ENCODE measurements at places on chromosomes 12 and 14.

DNA sequence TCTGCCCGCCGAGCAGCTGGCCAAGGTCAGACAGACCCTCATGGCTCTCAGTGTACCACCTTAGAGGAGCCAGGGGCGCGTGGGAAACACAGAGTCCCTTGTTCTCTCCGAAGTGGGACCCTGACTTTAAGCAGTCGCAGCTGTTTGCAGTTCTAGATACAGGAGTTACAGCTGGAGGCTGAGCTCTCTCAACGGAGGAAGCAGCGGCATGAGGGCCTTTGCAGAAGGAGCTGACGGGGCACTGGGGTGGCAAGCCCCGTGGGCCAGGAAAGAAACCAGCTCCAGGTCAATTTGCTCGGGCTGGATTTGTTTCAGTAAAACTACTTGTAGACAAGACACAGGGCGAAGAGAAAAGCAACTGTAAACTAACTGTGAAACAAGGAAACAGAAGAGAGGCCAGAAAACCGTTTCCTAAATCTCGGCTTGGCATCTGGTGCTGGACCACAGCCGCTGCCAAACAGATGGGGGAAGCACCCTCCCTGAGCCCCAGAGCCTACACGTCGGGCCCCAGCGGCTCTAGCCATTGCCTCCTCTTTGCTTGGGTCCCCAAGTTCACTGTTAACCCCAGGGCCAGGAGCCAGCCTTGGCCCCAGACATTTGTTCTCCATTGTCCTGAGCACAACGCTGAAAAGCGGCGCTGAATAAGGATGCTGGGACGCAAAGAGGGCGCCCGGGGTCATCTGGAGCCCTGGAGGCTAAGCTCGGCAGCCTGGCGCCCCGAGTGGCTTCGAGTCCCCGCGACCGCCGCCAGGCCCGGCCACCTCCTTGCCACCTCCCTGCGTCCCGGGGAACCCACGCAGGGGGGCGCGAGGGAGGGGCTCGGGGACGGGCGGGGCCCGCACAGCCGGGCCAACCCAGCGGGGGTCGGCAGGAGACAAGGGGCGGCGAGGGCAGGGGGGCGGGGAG is 914 bp upstream of the PACS2 start:
- DNase-seq, result peak; percentile 48

GRCh38 chr12:105548626-105549025 is 218.1 kb downstream of the C12orf75 start:
- no peak for DNase-seq

DNA sequence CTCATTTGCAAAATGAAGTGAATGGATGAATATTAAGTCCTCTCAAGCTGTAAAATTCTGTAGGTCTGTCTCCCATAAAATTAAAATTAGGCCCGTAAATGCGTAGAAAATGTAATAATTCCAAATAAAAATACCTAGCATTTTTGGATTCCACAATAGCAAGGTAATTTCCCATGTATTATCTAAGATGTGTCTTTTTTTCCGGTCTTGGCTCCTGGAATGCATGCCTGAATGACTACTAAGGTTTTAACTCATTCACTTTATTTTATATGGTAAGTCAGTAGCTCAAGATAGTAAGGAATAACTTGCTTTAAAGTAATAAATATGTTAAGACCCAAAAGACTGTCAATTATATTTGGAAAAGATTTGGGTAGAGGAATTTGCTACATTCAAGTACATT is 11.1 kb downstream of the TXNRD1 start:
- DNase-seq, result no peak

DNA sequence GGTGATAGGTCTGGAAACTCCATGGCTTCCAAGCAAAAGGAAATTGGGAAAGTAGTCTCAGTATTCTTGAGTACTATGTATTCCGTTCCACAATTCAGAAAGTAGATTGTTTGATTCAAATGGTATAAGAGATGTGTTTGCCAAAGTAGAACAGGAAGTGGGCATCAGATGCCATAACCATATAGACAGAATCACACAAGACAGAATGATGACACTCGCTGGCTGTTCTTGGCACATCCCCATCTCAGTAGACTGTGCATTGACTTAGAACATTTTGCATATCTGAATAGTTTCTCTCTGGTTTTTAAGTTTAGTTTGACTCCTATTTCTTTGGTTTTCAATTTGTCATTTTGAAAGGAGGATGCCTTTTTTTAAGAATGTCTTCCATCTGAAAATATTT is 221.1 kb upstream of the RGS6 start:
- no peak for DNase-seq

DNA sequence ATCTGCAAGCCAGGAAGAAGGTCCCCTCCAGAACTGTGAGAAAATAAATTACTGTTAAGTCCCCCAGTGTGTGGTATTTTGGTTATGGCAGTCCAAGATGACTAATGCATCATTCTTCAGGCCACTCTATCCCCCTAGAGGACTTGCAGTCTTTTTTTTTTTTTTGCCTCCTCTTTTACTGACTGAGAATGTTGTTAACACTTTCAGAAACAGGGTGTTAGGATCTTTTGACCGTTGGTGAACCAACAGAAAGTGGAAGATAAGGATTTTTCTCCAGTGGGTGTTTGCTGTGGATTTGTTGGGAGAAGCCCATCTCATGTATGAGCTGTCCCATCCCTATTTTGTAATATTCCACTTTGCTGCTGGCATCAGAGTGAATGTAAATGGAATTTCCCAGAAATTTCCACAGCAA is 37.8 kb downstream of the MARK3 start:
- no peak for DNase-seq

DNA sequence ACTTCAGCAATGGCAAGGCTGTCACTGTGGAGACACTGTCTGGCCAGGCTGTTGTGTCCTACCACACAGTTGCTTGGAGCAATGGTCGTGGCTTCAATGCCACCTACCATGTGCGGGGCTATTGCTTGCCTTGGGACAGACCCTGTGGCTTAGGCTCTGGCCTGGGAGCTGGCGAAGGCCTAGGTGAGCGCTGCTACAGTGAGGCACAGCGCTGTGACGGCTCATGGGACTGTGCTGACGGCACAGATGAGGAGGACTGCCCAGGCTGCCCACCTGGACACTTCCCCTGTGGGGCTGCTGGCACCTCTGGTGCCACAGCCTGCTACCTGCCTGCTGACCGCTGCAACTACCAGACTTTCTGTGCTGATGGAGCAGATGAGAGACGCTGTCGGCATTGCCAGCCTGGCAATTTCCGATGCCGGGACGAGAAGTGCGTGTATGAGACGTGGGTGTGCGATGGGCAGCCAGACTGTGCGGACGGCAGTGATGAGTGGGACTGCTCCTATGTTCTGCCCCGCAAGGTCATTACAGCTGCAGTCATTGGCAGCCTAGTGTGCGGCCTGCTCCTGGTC is 4.3 kb downstream of the LRP10 start:
- DNase-seq, result no peak

DNA sequence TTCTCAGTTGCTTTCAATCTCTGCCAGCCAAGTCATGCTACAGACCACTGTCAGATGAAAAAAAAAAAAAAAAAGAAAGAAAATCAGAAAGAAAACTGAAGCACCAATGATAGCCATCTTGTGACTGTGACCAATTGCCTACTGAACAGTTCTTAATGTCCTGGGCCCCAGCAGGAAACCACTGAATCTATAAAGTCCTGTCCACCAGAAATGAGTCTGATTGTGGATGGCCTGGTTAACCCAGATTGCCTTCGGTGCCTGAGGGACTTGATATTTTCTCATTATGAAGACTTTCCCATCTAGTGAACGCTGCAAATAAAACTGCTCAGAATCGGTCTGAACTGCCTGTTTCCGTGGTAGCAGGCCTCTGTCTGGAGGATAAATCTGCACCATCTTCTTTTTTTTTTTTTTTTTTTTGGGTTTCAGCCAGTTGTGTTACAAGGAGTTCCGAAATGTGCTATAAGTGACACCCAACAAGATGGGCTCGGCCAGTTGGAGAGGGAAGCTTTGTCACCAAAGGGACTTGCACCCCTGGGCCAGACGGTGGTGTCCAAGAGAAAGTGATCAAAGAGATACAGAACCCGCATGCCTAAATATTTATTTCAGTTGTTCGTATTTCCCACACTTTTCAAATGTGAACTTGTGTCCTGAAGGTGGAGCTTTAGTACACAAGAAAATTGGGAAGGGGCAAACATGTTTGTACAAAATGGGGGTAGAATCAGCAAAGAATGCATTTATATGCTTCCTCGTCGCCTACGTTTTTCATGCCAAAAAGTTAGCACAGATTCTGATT is 3.0 kb upstream of the PLXNC1 start:
- peak; percentile 52 for DNase-seq

DNA sequence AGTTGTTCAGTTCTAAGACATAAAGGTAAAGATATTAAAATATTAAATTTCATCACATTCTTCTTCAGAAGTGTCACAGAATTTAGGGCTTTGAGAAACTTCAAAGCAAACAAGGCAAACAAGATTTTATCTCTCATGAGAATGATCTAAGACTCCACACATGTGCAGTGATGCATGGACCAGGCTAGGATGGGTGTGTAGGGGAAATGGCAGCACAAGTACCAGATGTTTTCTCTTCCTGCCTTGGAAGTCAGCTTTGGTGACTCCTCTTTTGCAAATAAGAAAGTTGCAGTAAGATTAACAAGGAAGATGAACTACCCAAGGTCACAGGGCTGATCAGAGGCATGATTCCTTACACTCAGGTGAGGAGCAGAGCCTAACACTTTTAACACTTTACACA is 163.8 kb upstream of the LMNTD1 start:
- peak; percentile 91 for DNase-seq

DNA sequence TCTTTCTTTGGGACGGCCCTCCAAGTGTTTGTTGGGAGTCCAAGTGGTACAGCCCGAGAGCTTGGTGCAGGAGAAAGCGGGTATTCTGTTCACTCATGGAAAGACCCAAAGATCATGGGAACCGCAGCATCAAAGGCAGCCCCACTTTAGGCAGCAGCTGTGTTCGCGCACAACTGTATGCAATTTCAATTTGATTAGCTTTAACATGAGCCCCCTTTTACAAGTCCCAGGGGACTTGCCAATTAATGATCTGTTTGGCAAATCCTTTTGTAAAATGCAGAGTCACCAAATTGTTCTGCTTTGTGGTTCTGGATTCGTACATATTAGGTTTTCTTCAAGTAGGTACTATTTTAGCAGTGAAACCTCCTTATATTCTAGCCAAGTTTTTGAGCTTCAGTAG is 217.7 kb downstream of the AACS start:
- no peak for DNase-seq

DNA sequence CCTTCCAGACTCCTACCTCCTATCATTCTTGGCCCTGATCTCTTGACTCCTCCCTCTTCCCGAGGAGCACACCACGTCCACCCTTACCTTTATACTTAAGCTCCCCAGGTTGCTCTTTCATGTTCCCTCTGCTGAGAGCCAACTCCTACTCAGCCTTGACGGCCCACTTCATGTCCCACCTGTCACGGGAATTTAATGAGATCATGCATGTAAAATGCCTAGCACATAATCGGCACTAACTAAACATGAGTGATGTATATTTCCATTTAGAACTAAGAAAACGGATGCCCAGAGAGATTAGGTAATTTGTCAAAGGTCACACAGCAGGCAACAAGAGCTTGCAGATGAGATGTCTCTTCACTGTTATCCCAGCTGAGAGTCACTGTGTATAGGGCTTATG is 45.1 kb downstream of the NOS1 start:
- no peak for DNase-seq

DNA sequence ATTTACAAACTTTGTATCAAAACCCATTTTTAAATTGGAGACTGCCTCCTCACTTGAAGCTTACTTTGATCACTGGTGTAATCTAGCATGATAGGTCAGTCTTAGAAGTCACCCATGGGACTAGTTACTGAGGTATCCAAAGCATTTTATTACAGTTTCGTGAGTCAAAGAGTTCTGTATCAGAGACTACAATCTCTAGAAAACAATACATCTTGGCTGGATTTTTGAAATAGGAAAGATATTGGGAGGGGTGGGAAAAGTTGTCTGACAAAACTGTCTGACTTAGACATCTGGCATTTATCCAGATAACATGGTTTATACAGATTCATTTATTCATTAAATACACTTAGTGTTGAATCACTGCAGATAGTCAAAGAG is 173.5 kb upstream of the PDZRN4 start:
- no peak for DNase-seq

All from DMS53 (cell line).